ENCODE measurements at places on chromosomes 6 and 20.

GRCh38 chr20:48259456-48259855 is 474.2 kb upstream of the SULF2 start:
- DNase-seq, result no peak

DNA sequence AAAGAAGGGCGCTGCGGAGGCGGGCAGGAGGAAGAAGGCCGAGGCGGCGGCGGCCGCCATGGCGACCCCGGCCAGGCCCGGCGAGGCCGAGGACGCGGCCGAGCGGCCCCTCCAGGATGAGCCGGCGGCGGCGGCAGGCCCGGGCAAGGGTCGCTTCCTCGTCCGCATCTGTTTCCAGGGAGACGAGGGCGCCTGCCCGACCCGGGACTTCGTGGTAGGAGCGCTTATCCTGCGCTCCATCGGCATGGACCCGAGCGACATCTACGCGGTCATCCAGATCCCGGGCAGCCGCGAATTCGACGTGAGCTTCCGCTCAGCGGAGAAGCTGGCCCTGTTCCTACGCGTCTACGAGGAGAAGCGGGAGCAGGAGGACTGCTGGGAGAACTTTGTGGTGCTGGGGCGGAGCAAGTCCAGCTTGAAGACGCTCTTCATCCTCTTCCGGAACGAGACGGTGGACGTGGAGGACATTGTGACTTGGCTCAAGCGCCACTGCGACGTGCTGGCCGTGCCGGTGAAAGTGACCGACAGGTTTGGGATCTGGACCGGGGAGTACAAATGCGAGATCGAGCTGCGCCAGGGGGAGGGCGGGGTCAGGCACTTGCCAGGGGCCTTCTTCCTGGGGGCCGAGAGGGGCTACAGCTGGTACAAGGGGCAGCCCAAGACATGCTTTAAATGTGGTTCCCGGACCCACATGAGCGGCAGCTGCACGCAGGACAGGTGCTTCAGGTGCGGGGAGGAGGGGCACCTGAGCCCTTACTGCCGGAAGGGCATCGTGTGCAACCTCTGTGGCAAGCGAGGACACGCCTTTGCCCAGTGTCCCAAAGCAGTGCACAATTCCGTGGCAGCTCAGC is 780 bp downstream of the ZCCHC3 start:
- DNase-seq, result peak; percentile 16

GRCh38 chr20:52630138-52630537 is 342.0 kb upstream of the TSHZ2 start:
- no peak for DNase-seq

- DNase-seq, result no peak
These were observed 78.8 kb downstream of the PTCHD4 start for GRCh38 chr6:48032151-48032550.

DNA sequence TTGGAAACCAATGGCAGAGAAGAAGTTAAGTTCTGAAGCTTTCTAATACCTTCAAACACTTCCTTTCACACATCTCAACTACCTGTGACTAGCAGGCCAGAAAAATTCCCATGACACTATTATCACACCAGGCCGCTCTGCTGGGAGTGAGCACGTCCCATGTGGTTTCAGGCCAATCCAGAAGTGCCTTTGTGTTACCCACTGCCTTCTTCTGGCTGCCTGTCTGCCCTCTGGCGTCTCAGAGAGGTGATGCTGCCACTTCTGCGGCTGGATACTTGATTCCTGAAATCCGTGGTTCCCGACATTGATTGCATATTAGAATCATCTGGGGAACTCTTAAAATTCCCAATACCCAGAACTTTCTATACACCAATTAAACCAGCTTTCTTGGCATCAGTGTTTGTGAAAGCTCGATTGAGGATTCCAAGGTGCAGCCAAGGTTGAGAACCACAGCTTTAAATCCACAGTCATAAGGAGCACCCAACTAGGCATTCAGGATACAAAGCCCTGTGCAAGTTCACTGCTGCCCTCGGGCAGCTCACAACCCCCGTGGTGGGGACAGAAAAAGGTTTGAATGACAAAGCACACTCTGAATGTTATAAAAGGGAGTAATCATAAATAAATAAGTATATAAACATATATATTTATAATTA is 65.6 kb downstream of the STMND1 start:
- no peak for DNase-seq

GRCh38 chr6:78559056-78559455 is 308.3 kb upstream of the IRAK1BP1 start:
- no peak for DNase-seq

DNA sequence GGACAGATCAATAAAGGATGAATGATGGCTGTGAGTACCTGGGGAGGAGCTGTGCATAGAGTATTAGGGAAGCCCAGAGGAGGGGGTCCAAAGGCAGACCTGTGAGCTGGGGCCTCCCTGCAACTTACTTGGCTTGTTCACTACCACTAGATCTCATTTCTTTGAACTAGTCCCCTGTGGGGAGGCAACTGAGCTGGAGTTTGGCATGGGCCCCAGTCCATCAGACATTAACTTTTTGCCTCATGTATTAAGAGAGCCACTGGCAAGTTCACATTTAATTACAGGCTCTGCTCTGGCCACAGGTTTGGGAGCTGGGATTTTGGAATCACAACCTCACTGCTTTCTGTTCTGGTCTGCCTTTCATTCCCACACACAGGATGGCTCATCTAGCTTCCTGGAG is 254.1 kb downstream of the PRL start:
- no peak for DNase-seq

DNA sequence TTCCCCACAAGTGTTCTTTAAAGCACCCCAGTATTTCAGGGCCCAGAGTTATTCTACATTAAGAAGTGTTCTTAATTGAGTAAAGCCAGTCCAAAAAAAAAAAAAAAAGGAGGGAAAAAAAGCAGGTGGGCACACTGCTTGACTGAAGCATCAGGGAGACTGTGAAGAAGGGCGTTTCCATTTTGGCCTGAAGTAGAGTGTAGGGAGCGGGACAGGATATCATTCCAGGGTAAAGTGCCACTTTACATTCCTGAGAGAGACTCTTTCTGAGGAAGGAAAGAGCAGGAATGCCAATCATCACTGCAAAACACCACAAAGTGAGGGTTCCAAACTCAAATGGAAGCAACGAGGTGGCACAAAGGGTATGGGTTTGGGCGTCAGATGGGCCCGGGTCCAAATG is 54.1 kb upstream of the BEND6 start:
- no peak for DNase-seq

DNA sequence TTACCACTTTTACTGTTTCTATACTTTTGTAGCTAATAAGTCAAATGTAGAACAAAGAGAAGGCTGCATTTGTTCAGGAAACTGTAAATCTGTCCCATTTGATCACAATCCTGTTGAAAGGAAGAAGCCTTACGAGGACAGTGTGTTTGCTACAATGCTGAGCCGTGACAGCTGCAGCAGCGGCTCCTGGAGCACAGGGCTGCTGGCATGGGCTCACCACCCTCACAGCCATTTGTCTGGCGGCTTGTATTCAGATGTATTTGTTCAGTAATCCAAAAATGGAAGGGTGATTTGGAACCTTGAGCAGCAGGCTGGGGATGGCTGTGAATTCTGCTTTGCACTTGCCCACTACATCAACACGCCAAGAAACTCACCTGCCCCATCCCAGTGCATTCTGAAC is 5.7 kb downstream of the TUBB2A start:
- no peak for DNase-seq

DNA sequence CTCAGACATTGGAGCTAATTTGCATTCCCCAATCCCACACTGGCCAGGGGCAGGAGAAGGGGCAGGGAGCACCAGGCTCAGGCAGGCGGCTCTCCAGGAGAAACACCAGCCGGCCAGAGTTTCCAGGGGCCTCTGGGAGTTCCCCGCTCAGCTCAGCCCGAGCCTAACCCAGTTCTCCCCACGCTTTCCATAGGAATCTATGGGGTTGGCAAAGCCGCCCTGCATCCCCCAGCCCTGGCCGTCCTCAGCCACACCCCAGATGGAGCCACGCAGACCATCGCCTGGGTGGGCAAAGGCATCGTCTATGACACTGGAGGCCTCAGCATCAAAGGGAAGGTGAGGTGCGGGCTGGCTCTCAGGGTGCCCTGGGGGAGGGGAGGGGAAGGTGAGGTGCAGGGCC is 8.2 kb downstream of the NPEPL1 start:
- DNase-seq, result no peak

- no peak for DNase-seq
These were observed 49.5 kb upstream of the TULP4 start for GRCh38 chr6:158262755-158263154.

GRCh38 chr20:49669601-49670189 is 44.0 kb downstream of the B4GALT5 start:
- DNase-seq, result no peak

DNA sequence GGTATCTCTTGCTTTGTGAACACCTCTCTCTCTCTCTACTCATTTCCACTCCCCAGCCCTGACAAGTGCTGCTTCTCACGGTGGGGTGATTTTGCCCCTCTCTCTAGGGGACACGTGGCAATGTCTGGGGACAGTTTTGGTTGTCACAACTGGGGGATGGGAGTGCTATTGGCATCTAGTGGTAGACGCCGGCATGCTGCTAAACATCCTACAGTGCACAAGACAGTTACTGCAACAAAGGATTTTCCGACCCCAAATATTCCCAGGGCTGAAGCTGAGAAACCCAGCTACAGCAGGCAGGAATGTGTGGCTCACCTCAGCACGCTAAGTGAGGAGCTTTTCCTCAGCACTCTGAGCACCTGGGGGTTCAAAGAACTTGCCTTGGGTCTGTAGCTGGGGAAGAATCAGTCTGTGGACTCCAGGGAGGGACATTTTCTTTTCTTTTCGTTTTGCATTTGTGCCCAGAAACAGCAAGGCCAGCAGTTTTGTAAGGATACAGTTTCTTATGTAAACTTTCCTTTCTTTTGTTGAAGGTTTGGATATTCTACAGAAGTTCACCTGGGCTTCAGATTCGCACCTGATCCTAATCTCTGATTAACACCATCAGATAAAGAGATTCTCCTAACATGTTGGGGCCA is 246.9 kb upstream of the ZFP64 start:
- no peak for DNase-seq

DNA sequence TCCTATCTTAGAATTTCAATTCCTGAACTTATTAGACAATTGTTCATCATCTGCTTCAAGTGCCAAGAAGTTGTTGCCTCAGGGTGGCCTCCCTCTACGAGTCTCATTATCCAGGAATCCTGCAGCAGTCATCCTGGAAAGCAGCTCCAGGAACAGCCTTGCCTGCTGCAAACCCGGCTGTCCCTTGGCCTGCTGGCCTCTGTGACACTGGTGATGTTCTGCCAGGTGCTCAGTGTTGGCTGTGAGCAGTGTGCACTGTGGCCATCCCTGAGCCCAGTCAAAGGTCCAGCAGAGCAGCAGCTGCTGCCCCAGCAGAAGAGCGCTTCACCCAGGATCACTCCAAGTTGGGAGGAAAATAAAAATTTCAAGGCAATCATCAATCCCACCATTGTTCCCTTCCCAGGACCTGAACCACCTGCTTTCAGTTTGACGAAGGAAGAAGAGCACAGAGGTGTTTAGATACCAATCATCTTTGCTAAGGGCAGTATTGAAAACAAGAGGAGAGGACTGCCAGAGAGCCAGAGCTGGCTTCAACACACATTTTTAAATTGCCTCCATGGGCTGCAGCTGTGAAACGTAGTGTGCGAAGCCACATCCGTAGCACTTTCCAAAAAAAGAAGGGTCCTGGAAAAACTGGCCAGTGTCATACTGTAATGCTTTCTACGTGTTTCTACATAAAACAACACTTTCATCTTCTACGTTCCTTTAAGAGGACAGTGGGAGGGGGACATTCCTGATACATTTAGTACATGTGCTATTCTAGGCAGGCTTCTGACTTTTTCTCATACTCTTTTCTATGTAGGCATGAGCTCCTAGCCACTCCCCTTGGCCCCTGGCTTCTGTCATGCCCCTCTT is 7.2 kb upstream of the FAM50B start:
- no peak for DNase-seq

GRCh38 chr20:48786951-48787705 is 40.7 kb downstream of the PREX1 start:
- DNase-seq, result no peak

GRCh38 chr20:52652271-52652670 is 319.9 kb upstream of the TSHZ2 start:
- DNase-seq, result no peak

DNA sequence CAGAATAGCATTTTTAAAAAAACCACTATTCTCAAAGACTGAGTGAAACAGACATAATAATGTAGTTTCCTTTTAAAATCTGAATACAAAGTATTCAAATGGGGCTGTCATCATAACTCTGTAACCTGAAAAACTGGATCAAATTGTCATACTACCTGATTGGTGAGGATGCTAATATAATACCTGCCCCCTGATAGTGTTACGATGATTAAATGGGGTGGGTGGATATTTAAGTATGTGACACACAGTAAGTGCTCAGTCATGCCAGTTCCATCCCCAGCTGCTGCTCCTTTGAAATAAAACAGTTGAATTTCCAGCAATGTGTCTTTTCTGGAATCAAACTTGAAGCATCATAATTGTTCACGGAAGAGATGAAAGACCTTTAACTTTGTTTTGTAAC is 8.9 kb downstream of the HTR1B start:
- DNase-seq, result no peak

DNA sequence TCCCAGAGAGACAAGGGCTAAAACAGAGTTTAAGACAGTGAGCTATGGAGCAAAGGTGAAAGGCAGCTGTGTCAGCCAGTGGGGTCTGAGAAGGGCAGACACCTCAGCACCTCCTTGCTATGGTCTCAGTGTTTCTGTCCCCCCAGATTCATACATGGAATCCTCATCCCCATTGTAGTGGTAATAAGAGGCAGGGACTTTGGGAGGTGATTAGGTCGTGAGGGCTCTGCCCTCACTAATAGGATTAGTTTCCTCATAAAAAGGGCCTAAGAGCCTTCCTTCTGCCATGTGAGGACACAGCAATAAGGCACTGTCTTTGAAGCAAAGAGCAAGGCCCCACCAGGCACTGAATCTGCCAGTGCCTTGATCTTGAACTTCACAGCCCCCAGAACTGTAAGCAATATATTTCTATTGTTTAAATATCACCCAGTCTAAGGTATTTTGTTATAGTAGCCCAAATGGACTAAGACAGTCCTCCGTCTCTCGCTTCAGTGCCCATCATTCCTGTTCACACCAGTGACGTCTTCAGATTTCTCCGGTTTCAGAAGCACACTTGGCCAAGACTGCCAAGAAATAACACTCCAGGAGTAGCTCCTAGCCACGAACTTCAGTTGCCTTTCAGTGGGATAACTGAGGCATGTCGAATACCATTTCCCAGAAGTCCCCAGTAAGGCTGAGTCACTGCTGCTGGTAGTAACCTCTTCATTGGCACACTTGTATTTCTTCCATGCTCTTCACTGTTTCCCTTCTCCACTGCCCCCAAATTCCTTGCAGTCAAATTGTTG is 32.8 kb downstream of the SLC13A3 start:
- no peak for DNase-seq

GRCh38 chr6:33161354-33162331 is 30.6 kb downstream of the COL11A2 start:
- DNase-seq, result peak; percentile 77

- DNase-seq, result no peak
These were observed 49.4 kb upstream of the TULP1 start for GRCh38 chr6:35562060-35562459.

- no peak for DNase-seq
These were observed 239.8 kb upstream of the PREP start for GRCh38 chr6:105642708-105643107.

DNA sequence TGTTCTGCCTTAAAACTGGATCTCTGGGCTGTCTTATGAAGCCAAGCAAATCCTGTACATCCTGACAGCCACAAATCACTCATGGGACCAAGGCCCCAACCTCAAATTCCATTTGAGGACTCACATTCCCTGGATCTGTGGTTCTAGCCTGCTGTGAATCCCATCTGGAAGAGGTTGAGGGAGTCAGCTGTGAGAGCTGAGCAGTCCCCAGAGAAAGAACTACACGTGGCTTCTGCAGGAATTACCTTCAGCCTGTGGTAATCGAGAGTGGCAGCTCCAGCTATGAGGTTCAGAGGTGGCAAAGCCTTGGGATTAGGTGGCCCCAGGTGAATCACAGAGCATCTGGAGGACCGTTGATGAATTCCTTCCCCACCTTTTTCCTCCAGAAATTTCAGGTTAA is 245.2 kb downstream of the SLC24A3 start:
- no peak for DNase-seq
